ENCODE measurements at places on chromosomes 5 and 9.

GRCh38 chr9:137739371-137740309, 120.8 kb downstream of the EHMT1 start:
- no peak for DNase-seq

DNA sequence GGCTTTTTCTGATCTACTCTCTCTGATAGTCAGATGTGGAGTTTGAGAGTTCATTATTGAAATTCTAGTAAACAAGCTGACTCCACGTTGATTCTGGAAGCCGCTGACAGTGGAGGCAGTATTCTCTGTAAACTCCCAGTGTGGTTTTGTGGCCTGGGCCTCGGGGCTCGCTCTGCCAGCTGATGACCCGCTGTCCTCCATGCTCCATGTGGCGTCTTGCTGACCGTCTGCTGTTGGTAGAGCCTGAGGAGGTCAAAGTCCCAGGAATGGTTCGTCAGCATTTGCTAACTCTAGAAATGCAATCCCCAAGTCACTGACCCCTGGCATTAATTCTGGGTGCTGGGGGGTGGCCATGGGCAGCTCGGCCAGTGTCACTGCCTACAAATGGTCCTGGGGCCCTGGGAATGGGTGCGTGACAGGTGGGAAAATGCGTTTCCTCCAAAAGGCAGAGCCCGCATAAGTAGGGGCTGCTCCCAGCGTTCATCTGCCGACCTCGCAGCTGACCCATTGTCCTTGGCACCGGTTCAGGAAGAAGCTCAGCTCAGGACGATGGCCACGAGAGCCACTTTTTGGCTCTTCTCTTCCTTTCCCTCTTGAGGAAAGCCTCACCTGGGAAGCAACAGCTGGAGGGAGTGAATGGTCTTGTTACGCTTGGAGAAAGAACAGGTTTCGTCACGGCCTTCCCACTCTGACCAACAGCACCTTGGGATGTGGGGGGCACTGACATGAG, 55.1 kb downstream of the MRPL36 start:
- no peak for DNase-seq

GRCh38 chr5:96942911-96943310, 7.0 kb downstream of the LNPEP start:
- no peak for DNase-seq

DNA sequence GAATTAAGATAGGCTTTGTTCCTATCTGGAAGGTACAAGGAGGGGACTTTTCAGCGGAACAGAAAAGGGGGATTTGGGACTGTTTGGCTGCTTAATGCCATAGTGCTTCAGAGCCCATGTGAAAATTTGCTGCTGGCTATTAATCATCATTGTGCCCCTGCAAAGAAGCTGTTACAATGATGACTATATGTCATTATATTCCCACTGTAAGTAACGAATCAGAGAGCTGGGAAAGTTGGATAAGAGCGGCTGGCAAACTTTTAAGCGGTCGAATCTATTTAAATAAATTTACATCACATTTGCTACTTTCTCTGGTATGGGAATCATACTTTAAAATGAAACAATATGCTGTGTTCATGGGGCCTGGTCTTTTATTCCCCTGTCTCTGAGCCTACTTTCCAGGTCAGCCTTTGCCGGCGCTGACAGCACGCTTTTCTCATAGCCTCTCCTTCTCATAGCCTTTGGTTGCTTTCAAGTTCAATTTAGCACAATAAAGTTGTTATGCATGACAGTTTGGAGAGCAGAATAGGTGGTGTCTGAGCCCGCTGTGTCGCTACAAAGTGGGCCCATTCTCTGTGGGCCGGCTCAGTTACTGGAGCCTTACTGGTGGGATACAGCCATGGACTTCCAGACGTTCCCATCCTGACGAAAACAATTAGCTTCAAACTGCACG, 271.2 kb upstream of the TMEM161B start:
- no peak for DNase-seq

DNA sequence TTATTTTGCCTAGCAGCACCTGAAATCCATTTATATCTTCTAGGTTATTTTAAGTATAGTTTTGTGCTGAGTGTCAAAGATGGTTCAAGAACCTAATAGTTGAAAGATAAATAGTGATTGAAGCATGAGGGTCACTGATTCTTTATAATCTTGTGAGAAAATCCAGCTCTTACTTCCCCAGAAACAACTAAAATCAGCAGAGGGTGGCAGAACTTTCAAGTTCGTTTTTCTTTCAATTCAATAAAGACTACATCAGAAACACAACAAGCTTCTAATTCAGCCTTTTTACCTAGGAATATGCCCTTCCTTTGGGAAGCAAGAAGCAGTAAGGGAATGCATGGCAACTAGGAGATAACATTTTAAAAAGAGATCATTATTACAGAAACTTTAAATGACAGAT, 202.6 kb downstream of the KIAA0825 start:
- DNase-seq = no peak

DNA sequence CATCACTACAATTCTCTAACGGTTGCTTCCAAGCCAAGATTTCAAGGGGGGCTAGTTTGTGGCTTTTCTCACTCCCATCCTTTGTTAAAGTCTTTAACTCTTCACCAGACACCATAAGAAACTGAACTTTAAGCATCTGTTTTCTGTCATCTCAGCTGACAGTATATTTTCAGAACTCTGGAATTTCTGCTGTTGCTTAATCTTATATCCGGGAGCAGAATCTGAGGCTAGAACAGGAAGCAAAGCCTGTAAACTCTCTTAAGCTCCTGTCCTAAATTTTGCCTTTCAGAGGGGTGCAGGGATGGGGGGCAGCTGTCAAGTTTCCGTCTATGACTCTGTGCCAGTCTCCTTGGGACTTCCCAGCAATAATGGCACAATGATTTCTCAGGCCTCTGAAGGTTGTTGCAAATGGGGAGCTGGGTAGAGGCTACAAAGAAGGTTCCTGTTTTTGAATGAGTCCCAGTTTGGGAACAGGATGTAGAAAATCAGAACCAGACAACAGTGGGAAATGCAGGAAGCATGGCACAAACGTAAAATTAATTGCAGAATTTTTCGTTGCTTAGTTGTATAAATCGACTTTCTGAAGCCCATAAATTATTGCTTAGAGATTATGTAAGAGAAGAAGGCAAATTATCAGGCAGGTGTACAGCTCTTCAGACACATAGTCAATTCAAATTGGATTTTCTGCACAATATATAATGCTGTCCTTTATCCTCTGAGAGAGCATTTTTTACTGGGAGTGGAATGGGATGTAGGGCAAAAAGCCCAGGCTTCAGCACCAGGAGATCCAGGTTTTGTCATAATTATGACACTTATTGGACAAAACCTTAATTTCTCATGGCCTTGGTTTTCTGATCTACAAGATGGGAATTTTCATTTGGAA, 430.9 kb downstream of the DMAC1 start:
- DNase-seq = peak; percentile 5

DNA sequence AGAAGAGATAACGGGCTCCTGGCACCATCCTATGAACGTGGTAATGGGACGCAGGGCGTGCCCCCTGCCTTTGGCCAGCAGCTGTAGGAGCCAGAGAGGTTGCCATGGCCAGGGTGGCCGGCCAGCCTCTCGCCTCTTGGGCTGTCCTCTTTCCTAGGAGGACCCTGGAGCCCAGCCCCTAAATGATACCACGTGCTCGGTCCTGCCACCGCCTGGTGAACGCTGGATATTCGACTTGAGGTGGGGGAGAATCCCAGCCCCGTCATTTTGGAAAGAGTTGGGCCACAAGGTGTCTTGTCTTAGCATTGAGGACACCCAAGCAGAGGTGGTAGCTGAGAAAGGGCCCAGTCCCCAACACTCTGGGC, 391 bp upstream of the NRG2 start:
- DNase-seq = no peak

DNA sequence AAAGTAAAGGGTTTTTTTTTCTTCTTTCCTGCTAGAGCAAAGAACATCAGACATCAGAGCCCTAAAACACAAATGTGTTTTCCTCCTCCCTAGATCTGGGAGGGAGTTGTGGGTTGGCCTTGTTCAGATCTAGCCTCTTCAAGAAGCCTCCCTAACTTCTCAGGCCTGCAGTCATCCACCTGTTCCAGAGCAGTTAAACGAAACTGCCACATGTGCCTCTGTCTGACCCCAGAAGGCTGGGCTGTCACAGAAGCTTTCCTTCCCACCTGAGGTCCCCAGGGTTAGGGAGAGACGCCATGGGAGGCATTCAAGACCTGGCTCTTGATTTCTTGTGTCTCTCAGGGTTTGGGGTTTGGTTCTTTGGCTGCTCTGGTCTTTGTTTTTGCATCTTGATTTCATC, 87.0 kb downstream of the DAB2IP start:
- no peak for DNase-seq

DNA sequence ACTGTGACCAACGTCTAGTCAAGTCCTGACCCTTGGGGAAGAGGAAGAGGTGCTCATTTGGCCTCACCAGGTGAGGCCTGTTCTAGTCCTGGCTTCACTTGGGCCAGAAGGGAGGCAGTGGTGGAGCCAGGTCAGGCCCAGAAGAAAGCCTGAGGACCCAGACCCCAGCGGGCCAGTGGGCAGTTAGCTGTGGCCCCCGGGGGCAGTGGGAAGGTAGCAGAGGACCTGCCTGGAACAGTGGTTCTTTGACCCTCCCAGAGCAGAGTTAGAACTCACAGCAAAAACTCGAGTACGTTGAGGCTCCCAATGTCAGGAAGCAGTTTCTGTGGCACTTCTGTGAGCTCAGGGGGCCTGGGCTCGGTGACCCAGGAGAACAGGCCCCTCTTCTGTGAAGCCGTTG, 66.0 kb upstream of the GARNL3 start:
- DNase-seq = no peak

- no peak for DNase-seq
Observed at GRCh38 chr5:111945535-111945934, 188.5 kb upstream of the NREP start.

GRCh38 chr5:124678468-124678867, 68.0 kb downstream of the ZNF608 start:
- no peak for DNase-seq

Data from hematopoietic multipotent progenitor cell treated with erythropoietin and hydrocortisone succinate and interleukin-3 and kit ligand, for 4 days (in vitro differentiated cells).